ENCODE measurements at places on chromosomes 2 and 18.

GRCh38 chr18:39419315-39419714 is 1853.7 kb upstream of the CELF4 start:
- DNase-seq = no peak

DNA sequence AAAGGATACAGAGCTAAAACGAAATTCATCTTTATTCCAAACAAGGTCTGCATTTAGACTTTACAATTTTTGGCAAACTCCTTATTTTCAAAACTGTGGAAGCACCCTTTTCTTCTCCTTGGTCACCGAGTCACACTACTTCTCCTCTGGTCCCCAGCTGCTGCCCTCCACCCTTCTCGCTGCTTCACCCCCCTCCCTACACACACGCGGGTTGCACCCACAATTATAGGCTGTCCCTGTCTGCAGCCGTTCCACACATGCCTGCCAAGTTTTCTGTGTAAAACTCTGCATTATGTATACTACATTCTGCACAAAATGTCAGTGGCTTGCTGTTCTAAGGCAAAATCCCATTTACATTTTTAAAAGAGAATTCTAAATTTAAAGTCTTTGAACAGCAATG is 63.5 kb downstream of the PTPN2 start:
- no peak for DNase-seq

DNA sequence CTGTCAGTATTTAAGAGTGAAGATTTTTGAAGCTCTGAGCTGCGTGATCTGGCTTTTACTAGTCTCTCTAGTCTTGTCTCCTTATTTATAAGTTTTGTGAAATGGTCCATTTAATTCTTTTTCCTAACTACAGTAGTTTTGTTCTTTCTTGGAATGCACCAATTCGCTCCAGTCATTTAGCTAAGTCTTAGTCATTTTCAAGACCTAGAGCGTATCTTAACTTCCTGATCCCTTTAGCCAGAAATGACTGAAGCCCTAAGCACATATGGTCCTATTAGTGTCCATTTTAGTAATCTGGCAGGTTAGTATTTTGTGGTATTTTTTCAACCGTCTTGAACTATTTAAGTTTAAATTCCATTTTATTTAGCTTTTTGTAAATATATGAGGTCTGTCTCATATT is 3.6 kb downstream of the BIRC6 start:
- DNase-seq = no peak

DNA sequence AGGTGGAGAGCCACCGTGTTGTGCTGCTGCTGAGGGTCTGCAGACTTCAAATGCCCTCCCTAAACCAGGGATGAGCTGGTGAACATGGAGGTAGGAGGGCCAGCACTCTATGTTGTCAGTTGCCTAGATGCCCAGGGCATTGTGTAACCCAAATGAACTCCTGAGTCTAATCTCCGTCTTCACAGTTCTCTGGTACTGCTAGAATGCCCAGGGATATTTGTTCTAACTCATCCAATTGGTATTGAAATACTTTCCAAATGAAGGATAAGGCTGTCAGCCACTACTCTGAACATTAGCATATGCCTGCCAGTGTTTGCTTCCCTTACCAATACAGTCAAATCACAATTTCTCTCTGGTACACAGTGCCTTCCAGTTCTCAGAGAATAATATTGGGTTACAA is 492.6 kb downstream of the SLC4A3 start:
- DNase-seq = no peak

- no peak for DNase-seq
These were observed 114.1 kb upstream of the OSR1 start for GRCh38 chr2:19472391-19472978.

- DNase-seq = no peak
These were observed 208.9 kb downstream of the ASB1 start for GRCh38 chr2:238635647-238636051.

DNA sequence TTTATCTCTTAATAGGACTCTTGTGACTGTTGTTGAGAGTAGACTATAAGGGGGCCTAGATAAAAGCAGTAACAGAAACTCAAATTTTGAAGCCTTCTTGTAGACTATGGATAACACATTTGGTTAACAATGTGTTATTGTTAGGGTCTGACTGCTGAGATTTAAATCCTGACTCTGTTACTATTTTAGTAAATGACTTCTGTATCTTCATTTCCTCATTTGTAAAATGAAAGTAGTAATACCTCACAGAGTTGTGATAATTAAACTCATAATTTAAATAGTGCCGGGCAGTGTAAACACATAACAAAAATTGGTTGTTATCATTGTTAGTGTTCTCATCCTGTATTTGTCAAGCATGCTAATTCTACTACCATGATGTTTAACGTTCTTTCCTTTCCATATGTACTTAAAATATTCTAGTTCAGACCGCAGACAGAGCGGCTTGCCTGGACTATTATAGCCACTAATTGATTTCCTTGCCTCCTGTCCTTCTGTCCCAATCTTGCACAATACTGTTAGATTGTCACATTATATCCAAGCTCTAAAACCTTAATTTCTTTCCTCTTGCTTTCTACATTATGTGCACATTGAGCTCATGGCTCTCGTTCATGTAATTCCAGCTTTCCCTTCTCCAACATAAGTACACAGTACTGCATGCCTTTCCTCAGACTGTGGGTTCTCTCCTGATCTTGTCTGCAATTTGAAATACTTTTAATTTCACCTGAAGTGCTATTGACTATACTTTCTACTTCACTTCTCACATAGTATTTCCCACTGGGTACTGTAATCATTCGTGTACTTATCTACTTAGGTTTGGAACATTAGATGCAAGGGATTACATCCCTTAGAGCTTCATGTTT is 48.4 kb downstream of the RBBP8 start:
- DNase-seq = no peak

- DNase-seq = no peak
These were observed 334.3 kb downstream of the FIGN start for GRCh38 chr2:163401481-163401880.

DNA sequence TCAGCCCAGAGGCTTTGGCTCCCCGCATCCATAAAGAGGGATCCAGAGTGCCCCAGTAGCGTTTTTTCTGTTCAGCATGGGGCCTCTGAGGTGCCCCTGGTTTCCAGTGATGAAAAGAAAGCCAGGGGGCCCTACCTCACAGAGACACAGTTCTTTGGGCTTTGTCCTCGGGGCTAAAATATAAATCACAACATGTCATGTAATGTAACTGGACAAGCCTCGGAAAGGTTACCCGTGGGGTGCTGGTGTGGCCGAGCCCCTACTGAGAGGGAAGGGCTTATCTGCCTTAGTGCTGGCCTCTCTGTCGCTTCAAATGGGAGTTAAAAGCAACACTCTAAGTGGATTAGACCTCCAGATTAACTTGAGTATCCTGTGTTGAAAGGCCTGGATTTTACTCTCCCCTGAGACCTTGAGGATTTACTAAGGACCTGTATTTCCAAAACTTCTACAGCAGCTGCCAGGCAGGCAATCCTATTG is 251.6 kb upstream of the APCDD1 start:
- no peak for DNase-seq

- DNase-seq = no peak
These were observed 89.7 kb downstream of the CRIM1 start for GRCh38 chr2:36445185-36445866.

DNA sequence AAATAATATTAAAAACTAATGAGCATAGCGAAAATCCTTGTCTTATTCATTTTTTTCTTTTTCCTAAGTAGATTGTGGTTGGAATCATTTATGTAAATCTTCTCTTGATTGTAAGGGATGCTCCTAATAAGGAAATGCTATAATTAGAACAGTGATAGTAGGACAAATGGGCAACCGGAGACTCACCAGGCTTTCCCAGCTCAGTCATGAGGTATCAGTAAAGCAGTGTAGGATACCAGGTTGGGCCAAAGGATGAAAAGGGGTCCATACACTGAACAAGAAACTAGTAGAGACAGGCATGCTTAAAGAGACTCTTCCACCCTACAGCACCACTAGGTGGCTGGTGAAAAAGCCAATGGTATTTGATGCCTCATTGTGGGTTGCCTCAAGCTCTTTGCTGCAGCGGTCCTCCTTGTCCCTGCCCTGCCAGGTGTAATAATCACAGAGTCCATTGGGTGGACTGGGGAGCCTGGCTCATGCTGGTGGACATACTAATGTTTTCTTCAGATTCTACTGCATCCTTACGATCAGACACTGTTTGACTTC is 71.4 kb upstream of the FAM98A start:
- DNase-seq = no peak

DNA sequence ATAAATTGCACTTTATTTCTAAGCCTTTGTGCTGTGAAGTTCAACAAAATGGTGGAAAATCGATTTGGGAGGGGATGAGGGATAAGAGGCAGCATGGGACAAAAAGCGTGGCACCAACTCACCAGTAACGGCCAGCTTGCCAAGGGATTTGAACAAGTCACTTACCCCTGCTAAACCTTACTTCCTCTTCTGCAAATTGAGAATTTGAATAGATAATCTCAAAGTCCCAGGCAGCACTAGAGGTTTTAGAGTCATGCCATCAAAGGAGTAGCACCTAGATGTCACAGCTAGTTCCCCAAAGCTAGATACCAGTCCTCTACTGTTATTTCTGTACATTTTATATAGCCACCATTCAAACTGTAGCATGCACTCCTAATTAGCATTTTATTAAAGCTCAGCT is 83.7 kb upstream of the VRK2 start:
- no peak for DNase-seq
